Globus pallidus (tissue), 1 donor: ENCODE measurements at places on chromosomes 11 and 22.

GRCh38 chr22:37184816-37185541 is 3.1 kb downstream of the C1QTNF6 start:
- DNase-seq, result no peak

DNA sequence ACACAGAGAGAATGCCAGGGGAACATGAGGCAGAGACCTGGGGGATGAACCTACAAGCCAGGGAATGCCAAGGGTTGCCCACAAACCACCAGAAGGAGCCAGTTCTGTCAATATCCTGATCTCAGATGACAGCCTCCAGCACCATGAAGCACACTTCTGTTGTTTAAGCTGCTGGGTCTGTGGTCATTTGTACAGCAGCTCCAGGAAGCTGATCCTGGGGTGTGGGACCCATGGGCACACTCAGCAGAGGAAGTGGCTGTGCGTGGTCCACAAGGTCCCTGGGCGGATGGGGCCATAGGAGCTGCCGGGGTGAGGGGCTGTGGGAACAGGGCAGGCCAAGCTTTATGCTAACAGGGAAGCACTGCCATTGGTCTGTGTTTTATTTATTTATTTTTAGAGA is 12.1 kb downstream of the PPM1F start:
- DNase-seq, result peak; percentile 22

- no peak for DNase-seq
These were observed 6.6 kb downstream of the PLEKHB1 start for GRCh38 chr11:73652856-73653559.

GRCh38 chr22:21657360-21658032 is 8.3 kb upstream of the PPIL2 start:
- DNase-seq, result peak; percentile 31

GRCh38 chr11:47111318-47111804 is 65.3 kb downstream of the ARFGAP2 start:
- no peak for DNase-seq
